IPS DF 6.9 (cell line): ENCODE measurements at places on chromosomes 6 and 20.

DNA sequence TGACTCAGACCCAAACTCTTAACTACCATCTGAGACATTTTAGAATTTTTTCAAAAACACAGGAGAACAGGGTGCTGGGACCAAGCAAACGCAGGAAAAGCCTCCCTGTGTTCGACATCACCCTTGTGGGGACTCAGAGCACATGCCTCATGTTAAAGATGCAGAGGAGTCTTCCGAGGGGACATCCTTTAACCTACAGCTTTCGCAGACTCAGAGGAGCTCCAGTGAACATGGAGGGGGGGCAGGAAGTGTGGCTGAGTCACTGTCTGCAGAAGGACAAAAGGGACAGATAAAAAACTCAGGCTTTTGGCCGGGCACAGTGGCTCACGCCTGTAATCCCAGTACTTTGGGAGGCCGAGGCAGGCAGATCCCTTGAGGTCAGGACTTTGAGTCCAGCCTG, 15.1 kb downstream of the BMP7 start:
- no peak for DNase-seq

GRCh38 chr20:24257171-24257570, 212.3 kb upstream of the SYNDIG1 start:
- DNase-seq = no peak

- no peak for DNase-seq
Observed at GRCh38 chr6:16006681-16007080, 122.2 kb upstream of the MYLIP start.

DNA sequence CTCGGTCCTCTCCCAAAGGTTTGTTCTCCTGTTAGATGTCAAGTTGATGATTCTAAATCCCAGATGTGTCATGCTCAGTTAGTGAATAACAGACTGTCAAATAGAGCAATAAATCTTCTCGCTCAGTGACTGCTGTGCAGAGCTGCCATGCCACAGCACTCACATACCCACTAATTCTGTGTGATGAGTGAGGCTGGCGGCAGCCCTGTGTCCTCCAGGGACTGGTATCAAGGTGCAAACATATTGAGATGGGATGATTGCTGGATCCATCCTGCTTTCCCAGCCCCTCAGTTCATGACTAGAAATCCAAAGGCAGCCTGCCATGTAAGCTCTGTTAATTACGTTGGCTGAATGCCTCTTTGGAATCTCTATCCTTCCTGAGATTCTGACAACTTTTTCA, 103.9 kb downstream of the OLIG3 start:
- DNase-seq = no peak

GRCh38 chr6:118101831-118102345, 194.8 kb downstream of the SLC35F1 start:
- DNase-seq = no peak

GRCh38 chr20:3171391-3172125, 1.8 kb downstream of the LZTS3 start:
- DNase-seq = no peak
